ENCODE measurements at places on chromosomes 7 and 10. TPM values are rescaled to one million over a fixed set of nuclear protein-coding genes. Genes with fewer than 3 reads are reported as not detected.

SLC16A12 gene
- not detected for total RNA-seq

MYOZ1 gene
- not detected for total RNA-seq

INPP5A gene
- 22.8 TPM for total RNA-seq

OPALIN gene
- total RNA-seq = not detected

TEX47 gene
- not detected for total RNA-seq

FAS gene
- total RNA-seq = 36.1 TPM

R3HCC1L gene
- 13.7 TPM for total RNA-seq
